ENCODE measurements at places on chromosomes 5 and 9.

- DNase-seq: no peak
Observed at GRCh38 chr5:128144491-128144890, 60.9 kb downstream of the SLC12A2 start.

GRCh38 chr5:67299231-67299735 is 102.7 kb upstream of the CD180 start:
- no peak for DNase-seq

GRCh38 chr9:116323012-116323411 is 169.4 kb downstream of the PAPPA start:
- no peak for DNase-seq

GRCh38 chr9:106860721-106861639 is 2.0 kb upstream of the ZNF462 start:
- no peak for DNase-seq

DNA sequence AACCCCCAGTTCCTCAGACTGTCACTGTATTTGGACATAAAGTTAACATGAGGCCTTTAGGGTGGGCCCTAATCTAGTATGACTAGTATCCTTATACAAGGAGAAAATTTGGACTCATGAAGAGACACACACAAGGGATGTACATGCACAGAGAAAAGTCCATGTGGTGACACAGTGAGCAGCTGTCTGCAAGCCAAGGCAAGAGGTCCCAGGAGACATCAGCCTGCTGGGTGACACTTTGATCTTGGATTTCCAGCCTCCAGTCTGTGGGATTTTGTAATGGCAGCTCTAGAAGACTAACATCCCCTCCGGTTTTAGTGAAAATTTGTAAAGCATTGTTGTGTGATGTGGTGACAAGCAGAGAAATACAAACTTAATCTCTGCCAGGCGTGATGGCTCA is 66.1 kb downstream of the RAI14 start:
- DNase-seq: no peak

GRCh38 chr9:121840838-121841760 is 189.7 kb downstream of the DAB2IP start:
- no peak for DNase-seq

- DNase-seq: no peak
Observed at GRCh38 chr5:157270771-157271170, 4.8 kb downstream of the CYFIP2 start.

DNA sequence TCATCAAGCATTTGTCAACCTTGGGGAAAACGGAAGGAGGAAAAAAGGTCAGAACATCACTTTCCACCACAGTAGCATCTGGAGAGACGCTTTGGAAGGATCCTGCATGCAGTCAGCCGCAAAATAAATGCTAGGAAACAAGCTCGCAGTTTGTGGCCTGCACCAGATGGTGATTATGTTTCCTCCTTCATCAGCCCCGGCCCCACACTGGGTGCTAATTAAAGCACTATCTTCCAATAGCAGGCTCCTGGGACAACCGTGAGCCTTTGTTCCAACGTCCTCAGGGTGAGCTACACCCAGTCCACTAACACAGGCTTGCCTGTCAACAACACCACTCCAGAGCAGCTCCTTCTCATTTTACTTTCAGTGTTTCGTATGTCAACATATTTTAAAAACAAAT is 64.0 kb downstream of the RNF130 start:
- no peak for DNase-seq

GRCh38 chr9:134053401-134053871 is 14.4 kb downstream of the BRD3 start:
- DNase-seq: no peak

- no peak for DNase-seq
Observed at GRCh38 chr5:150218693-150219035, 28.8 kb downstream of the SLC6A7 start.

DNA sequence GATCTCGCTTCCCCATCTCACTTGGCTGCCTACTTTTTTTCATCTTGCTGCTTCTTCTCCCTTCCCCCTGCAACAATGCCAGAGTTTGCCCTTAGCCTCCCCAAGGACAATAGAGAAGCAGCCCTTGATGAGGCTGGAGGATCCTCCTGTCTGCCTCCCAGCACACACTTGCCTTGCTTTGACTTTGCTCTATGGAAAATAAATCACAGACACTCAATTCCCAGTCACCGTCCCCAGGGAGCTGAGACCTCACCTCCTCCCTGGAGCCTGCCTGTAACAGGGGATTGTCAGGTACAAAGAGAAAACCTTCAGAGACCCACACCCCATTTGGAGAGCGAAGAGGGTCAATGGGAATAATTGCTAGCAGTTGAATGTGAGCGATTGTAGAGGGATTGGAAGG is 242.1 kb upstream of the ZNF462 start:
- DNase-seq: no peak

GRCh38 chr5:126591549-126591948 is 3.5 kb downstream of the ALDH7A1 start:
- DNase-seq: no peak

- DNase-seq: no peak
Observed at GRCh38 chr5:178490935-178491652, 99.1 kb downstream of the COL23A1 start.

DNA sequence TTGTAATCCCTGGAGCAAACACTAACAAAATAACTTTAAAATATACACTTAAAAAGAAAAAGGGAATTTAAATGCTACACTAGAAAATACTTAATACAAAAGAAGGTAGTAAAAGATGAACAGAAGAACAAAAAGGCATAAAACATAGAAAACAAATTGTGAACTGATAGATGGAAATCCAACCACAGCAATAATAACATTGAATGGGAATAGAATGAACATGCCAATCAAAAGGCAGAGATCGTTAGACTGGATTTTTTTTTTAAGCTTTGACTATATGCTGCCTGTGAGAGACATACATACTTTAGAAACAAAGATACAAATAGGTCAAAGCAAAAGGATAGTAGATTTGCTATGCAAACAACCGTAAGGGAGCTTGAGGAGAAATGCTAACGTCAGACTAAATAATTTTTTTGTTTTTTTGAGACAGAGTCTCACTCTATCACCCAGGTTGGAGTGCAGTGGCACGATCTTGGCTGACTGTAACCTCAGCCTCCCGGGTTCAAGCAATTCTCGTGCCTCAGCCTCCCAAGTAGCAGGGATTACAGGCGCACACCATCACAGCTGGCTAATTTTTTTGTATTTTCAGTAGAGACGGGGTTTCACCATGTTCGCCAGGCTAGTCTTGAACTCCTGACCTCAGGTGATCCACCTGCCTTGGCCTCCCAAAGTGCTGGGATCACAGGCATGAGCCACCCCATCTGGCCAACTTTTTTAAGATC is 6.5 kb downstream of the ABO start:
- DNase-seq: no peak

- DNase-seq: no peak
Observed at GRCh38 chr5:14039576-14039975, 95.1 kb upstream of the DNAH5 start.

GRCh38 chr5:124162767-124163532 is 583.5 kb downstream of the ZNF608 start:
- no peak for DNase-seq

- DNase-seq: no peak
Observed at GRCh38 chr5:78008356-78008967, 232.3 kb upstream of the TBCA start.

- no peak for DNase-seq
Observed at GRCh38 chr9:108854094-108854493, 1.7 kb downstream of the ACTL7B start.

- no peak for DNase-seq
Observed at GRCh38 chr9:36974731-36975130, 59.3 kb downstream of the PAX5 start.

- no peak for DNase-seq
Observed at GRCh38 chr9:123860603-123861002, 69.3 kb downstream of the DENND1A start.

DNA sequence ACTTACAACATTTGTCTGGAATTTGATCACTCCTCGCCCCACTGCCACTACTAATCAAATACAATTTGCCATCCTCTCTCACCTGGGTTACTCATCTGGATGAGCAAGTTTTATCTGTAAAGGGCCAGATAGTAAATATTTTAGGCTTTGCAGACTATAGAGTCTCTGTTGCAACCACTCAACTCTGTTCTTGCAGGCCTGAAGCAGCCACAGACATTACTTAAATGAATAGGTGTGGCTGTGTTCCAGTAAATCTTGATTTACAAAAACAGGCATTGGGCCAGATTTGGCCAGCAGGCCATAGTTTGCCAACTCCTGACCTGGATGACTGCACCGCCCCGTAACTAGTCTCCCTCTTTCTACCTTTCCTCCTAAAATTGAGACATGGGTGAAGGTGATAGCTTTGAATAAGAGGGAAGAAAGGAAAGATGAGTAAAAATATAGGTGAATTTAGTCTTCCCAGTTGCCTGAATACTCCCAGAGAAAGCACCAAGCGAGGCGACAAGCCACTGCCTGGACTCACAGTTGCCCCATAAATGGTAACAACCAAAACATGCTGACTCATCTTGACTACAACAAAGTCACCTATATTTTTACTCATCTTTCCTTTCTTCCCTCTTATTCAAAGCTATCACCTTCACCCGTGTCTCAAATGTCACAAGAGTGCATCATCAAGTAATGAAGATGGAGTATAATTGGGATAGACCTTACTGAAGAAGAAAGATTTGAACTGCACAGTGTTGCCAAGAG is 32.5 kb upstream of the SCAMP1 start:
- no peak for DNase-seq

DNA sequence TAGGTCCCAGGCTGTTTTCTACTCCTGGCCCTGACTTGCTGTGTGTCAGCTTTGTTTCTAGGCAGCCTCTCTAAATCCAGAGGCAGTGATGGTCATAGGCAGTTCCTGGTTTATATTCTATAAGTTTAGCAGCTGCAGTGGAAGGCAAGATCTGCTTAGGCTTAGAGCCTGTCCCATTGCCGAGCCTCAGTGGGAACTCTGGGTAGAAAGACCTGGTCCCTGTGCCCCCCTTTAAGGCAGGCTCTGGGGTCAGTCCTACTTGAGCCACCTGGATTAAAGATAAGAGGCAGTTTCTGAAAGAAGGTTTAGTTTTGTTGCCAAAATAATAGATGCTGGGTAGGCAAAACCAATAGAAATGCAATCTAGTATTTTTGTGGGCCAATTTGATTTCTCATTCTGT is 13.6 kb downstream of the MCCC2 start:
- no peak for DNase-seq

- no peak for DNase-seq
Observed at GRCh38 chr5:111116550-111116949, 24.4 kb downstream of the WDR36 start.

DNA sequence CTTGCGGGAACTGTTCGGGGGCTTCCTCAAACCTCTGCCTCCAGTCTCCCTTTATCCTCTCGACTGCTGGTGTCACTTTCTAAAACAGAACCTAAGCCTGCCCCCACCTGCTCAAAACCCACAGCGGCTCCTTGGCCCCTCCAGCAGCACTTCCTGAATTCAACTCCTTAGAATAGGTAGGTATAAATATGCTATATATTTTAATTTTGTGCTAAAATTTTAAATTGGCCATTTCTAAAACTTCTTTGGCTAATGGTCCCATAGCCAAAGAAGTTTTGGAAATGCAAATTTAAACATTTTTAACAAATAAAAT is 71.8 kb upstream of the TBC1D2 start:
- no peak for DNase-seq

GRCh38 chr9:92563116-92564100 is 27.6 kb upstream of the ECM2 start:
- DNase-seq: no peak

DNA sequence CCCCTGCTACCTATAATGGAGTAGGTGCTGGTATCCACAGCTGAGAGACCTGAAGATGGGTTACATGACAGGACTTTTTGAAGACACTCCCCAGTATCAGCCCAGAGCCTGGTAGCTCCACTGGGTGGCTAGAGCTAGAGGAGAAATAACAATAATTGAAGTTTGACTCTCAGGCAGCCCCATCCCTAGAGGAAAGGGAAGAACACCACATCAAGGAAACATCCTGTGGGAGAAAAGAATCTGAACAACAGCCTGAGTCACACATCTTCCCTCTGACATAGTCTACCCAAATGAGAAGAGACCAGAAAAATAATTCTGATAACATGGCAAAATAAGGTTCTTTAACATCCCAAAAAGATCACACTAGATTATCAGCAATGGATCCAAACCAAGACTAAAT is 432.1 kb downstream of the CDH18 start:
- DNase-seq: no peak

- no peak for DNase-seq
Observed at GRCh38 chr5:72543811-72544210, 36.6 kb upstream of the ZNF366 start.

GRCh38 chr5:65100911-65101631 is 332.3 kb downstream of the CWC27 start:
- peak; percentile 14 for DNase-seq

GRCh38 chr9:8781458-8781857 is 981.9 kb upstream of the DMAC1 start:
- DNase-seq: no peak

DNA sequence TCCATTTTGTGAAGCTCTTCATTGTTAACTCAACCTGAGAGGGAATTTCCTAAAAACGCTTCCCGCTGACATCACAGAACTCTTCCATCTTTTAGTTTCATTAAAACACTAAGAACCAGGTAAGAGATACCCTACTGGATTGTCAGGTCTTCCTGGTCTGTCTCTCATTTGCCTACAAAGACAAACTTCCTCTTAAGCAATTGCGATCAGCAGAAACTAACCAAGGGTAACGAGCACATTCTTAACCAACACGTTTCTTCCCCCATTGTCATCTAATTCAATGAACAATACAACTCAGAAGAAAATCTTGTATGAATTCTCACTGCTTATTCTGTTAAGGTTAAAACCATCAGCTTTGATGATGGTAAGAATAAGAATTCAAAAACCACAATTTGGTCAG is 6.6 kb downstream of the FBXW11 start:
- DNase-seq: no peak

- no peak for DNase-seq
Observed at GRCh38 chr9:129001504-129002325, 26.4 kb downstream of the SH3GLB2 start.

- no peak for DNase-seq
Observed at GRCh38 chr9:108134486-108135128, 645.0 kb upstream of the KLF4 start.

GRCh38 chr5:10567121-10567591 is 3.3 kb downstream of the ANKRD33B start:
- DNase-seq: no peak

DNA sequence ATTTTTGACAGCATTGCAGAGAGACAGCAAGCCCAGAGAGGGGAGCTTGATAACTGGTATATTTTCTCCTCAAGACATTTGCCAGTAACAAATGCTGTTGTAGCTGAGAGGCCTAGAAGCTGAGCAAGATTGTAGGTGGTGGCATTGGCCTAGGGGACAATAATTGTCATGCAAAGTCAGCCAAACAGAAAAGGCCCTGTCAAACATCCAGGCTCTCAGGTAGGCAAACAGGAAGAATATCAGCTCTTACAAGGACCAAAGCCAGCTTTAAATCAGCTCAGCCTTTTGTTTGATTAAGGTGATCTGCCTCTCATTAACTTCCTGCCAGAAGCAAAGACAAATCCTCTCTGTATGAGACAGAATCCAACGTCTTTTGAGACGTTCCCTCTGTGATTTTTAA is 29.7 kb upstream of the BARX1 start:
- no peak for DNase-seq
